ENCODE measurements at places on chromosomes 4 and X. TPM values are rescaled to one million over a fixed set of nuclear protein-coding genes. Genes with fewer than 3 reads are reported as not detected.

Gene AMBN
- not detected for total RNA-seq

Gene SNCA
- 0.56 TPM for total RNA-seq

Gene STOX2
- 5.4 TPM for total RNA-seq

Gene SERTM2
- under 0.01 TPM for total RNA-seq

Gene THOC2
- 93.9 TPM for total RNA-seq

Gene MAGEE1
- 0.56 TPM for total RNA-seq

Measured in IMR-90 (cell line).